Activated T-cell treated with anti-CD3 and anti-CD28 coated beads for 24 hours (primary cell): ENCODE measurements at places on chromosomes 3 and 15.

GRCh38 chr15:42338500-42338899, 20.8 kb upstream of the CAPN3 start:
- no peak for DNase-seq

DNA sequence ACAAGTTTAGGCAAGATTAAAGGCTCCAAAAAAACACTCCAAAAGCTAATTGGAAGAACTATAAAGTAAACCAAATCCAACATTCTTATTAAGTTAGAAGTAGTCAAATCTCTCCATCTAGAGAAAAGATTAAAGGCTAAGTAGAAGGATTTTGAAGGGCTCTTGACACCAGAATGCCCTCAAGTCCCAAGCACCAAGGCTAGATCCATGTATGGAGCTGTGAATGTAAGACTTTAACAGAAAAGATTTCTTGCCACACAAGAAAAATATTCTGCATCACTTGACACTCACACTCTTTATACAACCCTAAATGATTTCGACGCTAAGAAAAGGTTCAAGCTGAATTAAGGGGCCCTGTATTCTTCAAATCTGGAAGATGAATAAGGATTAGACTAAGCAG, 345.2 kb downstream of the VGLL3 start:
- DNase-seq: no peak

GRCh38 chr3:113241292-113242095, 30.1 kb downstream of the BOC start:
- no peak for DNase-seq

- DNase-seq: no peak
These were observed 229.2 kb upstream of the LRTM1 start for GRCh38 chr3:55156851-55157650.

DNA sequence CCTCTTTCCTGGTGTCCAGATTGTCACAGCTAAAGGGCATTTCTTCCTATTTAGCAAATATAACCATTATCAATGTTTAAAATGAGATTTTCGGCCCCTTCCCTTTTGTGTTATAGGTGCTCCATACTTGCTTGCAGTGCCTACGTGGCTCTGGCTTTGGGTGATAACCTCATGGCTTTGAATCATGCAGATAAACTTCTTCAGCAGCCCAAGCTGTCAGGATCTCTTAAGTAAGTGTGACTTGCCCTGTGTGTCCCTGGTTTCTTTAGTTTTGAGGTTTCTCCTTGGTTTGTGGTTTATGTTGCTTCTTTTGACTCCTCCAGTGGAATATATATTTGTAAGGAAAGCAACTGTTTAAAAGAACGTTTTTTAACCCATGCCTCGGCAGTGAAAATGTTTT, 58.5 kb upstream of the TRIM71 start:
- DNase-seq: no peak

DNA sequence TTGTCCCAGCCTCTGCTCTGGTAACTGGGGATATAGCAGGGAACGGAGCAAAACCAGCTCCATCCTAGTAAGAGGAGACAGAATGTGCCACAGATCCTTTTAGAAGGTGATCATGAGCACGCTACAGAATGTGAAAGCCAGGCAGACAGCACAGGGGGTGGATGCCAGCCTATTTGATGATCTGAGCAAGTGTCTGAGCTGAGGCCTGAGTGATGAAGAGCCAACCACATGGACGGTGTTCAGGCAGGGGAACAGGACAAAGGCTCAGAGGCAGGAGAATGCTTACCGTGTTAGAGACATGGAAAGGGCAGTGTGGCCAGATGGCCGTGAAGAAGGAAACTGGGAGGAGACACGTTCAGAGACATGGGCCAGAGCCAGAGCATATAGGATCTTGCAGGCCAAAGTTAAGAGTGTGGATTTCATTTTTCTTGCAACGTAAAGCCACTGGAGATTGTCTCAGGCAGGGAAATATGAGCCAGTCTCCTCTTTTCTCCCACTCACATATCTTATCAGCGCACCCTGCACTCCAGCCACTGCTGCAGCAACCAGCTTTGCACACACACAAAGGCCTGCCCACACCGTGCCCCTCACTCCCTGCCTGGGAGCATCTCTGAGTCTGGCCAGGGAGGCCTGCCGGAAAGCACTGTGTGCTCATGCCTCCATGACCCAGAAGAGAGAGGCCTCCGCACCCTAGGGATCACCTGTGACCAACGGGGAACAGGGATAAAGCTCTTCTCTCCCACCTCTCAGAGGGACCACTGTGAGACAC, 20.1 kb downstream of the RAB43 start:
- DNase-seq: no peak

DNA sequence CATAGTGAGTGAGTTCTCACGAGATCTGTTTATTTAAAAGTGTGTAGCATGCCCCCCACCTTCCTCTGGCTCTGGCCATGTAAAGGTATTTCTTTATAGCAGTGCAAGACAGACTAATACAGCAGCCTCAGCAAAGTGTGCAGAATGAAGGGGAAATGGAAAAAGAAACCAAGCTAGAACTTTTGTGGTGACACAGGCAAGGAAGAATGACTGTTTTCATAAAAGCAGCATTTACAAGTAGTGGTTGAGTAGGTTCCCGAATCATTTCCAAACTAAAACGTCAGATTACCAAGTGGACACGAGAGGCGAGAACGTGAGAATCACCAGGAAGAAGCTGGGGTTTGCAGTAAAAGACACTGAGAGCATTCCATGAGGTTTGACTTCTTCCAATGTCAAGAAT, 100.2 kb upstream of the AKAP13 start:
- no peak for DNase-seq
